ENCODE measurements at places on chromosomes 2 and 18.

DNA sequence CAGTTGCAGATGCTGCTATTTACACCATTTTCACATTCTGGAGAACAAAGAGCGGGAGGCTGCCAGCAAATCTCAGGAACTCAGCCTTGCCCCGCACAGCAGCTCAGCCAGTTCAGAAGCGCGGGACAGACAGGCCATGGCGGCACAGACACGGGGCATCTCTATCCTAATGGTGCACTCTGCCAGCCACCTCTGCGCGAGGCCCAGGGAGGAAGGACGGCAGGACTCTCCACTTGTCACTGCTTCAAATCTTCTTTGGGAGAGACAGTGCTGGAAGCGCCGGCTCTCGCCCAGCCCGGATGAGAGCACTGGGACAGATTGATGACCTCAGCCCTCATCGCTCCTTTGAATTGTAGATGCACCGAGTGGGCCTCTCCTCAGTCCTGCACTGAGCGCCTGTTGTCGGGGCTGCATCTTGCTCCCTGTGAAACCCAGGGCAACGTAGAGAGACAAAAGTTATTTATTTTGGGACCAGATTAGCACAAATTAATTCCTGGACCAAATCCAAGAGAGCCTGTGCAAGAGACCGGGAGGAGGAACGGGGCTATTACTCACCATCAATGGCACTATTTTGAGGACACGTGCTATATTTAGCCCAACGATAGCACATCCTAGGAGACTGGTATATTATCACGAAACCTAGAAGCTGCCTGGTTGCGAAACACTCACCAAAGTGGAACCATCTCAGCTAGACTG is 211.4 kb upstream of the SMIM21 start:
- no peak overlapping the region for H3K27ac ChIP-seq
- no peaks in the 10 kb centered on the region for H3K36me3 ChIP-seq
- no peak for DNase-seq
- H3K4me1 ChIP-seq = peaks cover 20% of the 10 kb centered on the region
- H3K27me3 ChIP-seq = no peaks in the 10 kb centered on the region
- peak overlapping the region; percentile 54 for H3K4me3 ChIP-seq

- peak overlapping the region; percentile 73 for H3K27ac ChIP-seq
- H3K4me1 ChIP-seq = peaks cover 30% of the 10 kb centered on the region
- DNase-seq = no peak
- no peaks in the 10 kb centered on the region for H3K36me3 ChIP-seq
Measured at GRCh38 chr2:107412209-107412904, 414.3 kb upstream of the RGPD4 start.

GRCh38 chr18:57973889-57974288 is 70.1 kb upstream of the NEDD4L start:
- no peaks in the 10 kb centered on the region for H3K4me1 ChIP-seq
- no peak for DNase-seq
- H3K4me3 ChIP-seq = no peak overlapping the region
- H3K36me3 ChIP-seq = no peaks in the 10 kb centered on the region

DNA sequence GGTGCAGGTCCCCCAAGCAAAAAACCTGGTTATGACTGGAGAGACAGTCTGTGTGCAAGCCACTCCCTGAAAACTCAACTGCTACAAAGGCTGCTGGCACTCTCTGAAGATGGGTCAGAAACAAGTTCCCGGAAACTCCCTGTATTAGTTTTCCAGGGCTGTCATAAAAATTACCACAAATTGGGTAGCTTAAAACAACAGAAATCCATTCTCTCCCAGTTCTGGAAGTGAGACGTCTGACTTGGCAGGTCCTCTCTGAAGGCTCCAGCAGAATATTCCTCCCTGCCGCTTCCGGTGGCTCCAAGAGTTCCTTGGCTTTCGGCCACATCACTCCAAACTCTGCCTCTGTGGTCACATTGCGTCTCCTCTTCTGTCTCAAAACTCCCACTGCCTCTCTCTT is 30.1 kb upstream of the SERPINE2 start:
- H3K36me3 ChIP-seq = no peaks in the 10 kb centered on the region
- H3K4me3 ChIP-seq = no peak overlapping the region
- no peak overlapping the region for H3K27ac ChIP-seq
- no peak for DNase-seq
- no peaks in the 10 kb centered on the region for H3K27me3 ChIP-seq

DNA sequence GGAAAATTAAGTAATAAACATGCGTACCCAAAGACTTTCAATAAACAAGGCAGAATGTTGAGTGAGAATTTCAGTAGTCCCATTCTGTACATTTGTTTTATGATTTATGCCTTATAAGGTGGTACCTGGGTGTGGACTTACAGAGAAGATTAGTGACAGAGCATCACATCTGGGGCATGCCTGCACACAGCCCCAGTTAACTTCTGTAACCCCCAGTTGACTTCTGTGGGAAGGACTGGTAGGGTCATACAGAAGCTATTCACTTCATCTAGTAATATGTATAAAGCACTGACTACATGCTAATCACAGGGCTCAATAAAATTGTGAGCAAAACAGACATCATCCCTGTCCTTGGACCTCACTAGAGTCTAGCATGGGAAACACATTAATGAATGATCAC is 16.1 kb downstream of the MREG start:
- H3K27me3 ChIP-seq = no peaks in the 10 kb centered on the region
- H3K36me3 ChIP-seq = no peaks in the 10 kb centered on the region
- no peak overlapping the region for H3K27ac ChIP-seq
- no peaks in the 10 kb centered on the region for H3K4me1 ChIP-seq
- H3K4me3 ChIP-seq = no peak overlapping the region

DNA sequence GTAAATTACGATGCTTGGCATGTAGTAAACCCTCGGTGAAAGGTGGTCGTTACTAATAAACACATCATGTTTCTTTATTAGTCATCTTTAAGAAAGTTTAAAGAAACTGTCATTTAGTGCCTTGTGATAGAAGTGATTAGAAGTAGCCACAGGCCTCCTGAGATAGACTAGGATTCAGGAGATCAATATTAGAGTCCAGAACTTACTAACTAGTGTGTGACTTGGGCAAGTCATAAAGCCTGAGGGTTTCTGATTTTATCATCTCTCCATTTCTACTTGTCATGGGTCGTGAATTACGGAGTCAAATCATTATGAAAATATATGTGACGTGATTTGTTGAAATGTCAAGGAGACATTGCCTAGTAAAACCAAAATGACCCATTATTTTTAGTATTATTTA is 6.7 kb downstream of the RPE start:
- no peak for DNase-seq
- no peak overlapping the region for H3K4me3 ChIP-seq
- peaks cover 12% of the 10 kb centered on the region for H3K4me1 ChIP-seq
- no peaks in the 10 kb centered on the region for H3K27me3 ChIP-seq
- H3K36me3 ChIP-seq = peaks cover 2% of the 10 kb centered on the region

- no peaks in the 10 kb centered on the region for H3K27me3 ChIP-seq
- DNase-seq = no peak
- H3K4me3 ChIP-seq = no peak overlapping the region
- H3K27ac ChIP-seq = no peak overlapping the region
- H3K36me3 ChIP-seq = no peaks in the 10 kb centered on the region
Measured at GRCh38 chr18:70920840-70921374, 632.1 kb downstream of the SOCS6 start.

DNA sequence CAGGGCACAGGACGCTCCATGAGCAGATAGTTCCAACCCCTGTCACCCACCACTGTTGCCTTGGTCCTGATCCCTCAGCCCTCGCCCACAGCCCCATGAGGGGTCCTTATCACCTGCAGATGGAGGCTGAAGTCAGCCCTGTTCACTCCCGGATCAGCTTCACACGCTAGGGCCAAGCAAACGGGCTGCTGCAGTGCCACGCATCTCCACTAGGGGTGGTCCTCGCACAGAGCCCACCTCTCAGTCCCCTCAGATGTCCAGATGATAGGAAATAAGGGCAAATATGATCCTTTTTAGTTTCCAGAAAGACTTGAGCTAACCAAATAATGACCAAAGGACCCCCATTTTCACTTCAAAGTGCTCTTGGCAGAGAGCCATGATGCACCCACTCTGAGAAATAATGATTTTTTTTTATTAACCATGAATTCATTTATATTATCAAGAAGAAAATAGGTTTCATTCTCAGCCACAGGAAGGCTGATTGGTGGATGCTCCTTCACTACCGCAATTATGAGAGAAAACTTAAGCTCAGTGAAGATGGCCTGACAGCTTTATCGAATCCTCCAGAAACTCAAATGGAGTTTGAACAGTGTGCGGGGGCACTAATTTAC is 71.9 kb upstream of the KLHL29 start:
- no peaks in the 10 kb centered on the region for H3K27me3 ChIP-seq
- H3K4me3 ChIP-seq = no peak overlapping the region
- H3K4me1 ChIP-seq = no peaks in the 10 kb centered on the region
- H3K27ac ChIP-seq = no peak overlapping the region
- DNase-seq = no peak

DNA sequence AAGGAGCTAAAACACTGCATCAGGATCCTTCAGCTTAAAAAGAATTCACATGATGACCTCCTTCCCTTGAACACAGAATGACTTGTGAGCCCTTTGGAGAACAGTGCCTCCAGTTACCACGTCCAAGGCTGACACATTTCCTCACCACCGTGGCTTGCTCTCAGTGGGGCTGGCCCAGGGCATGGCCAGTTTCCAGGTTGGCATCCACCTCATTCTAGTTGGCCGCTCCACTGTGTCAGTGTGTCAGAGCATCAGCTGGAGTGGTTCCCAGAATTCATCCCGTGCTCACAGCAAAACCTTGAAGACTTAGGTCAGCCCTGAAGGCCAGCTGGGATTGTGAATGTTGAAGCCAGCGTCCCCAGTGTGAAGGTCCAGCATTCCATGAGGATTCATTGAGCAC is 158.5 kb downstream of the INSIG2 start:
- H3K36me3 ChIP-seq = no peaks in the 10 kb centered on the region
- no peaks in the 10 kb centered on the region for H3K4me1 ChIP-seq
- DNase-seq = no peak
- H3K27ac ChIP-seq = no peak overlapping the region
- no peak overlapping the region for H3K4me3 ChIP-seq

- no peak overlapping the region for H3K4me3 ChIP-seq
- H3K27ac ChIP-seq = no peak overlapping the region
- no peaks in the 10 kb centered on the region for H3K4me1 ChIP-seq
- DNase-seq = no peak
- H3K27me3 ChIP-seq = no peaks in the 10 kb centered on the region
Measured at GRCh38 chr2:230343747-230344146, 16.8 kb downstream of the SP140L start.

GRCh38 chr2:127154396-127154795 is 47.4 kb upstream of the BIN1 start:
- H3K4me1 ChIP-seq = no peaks in the 10 kb centered on the region
- H3K27me3 ChIP-seq = no peaks in the 10 kb centered on the region
- no peaks in the 10 kb centered on the region for H3K36me3 ChIP-seq

DNA sequence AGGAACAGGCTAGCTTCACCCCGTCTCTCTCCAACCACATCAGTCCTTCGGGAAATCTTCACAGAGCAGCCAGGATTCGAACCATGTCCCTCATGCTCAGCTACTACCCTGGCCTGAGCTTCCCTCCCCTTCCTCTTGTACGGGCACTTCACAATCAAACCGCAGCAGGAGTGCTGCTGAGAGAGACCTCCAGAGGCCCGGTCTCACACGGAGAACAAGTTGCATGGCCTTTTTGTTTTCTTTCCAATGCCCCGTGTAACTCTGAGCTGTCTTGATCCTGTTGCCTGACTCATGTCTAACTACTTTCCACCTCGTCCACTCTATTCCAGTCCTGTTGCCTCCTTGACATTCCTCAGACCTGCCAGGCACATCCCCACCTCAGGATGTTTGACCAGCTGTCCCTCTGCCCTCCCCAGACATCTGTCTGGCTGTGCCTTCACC is 25.4 kb downstream of the FBLN7 start:
- no peak overlapping the region for H3K4me3 ChIP-seq
- DNase-seq = no peak
- H3K36me3 ChIP-seq = no peaks in the 10 kb centered on the region
- H3K27ac ChIP-seq = no peak overlapping the region
- H3K4me1 ChIP-seq = no peaks in the 10 kb centered on the region

GRCh38 chr2:191869178-191869577 is 22.3 kb upstream of the CAVIN2 start:
- no peaks in the 10 kb centered on the region for H3K36me3 ChIP-seq
- DNase-seq = no peak

DNA sequence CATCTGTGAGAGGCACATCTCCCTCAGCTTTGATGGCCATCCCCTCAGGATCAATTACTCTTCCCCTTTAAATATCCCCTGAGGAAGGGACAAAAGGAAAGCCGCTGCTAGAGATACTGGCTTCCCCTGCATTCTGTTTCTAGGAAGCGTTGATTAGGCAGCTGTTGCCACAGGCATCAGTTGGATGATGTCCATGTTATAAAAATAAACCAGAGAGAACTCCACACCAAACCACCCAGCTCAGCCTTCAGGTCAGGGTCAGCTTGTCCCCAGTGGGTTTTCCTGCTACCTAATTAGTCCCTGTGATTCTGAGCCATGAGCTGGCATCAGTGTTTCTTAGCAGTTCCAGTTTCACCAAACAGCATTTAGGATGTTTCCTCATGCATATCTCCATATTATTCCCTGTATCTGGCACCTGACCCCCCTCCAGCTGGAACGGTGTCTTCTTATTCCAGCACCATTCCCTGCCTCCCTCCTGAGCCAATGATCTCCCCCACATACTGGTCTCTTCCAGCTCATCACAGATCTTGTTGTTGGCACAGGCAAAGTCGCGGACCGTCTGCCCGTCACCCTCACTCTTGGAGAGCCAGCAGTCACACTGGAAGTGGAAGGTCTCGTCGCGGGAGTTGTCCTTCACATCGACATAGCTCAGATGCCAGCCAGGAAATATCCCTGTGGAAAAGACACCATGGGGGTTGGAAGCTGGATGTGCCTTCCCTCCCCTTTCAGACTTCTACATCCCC is 168.4 kb downstream of the LOXHD1 start:
- H3K27me3 ChIP-seq = no peaks in the 10 kb centered on the region
- no peak for DNase-seq
- no peak overlapping the region for H3K4me3 ChIP-seq
- no peaks in the 10 kb centered on the region for H3K36me3 ChIP-seq
- H3K4me1 ChIP-seq = no peaks in the 10 kb centered on the region

DNA sequence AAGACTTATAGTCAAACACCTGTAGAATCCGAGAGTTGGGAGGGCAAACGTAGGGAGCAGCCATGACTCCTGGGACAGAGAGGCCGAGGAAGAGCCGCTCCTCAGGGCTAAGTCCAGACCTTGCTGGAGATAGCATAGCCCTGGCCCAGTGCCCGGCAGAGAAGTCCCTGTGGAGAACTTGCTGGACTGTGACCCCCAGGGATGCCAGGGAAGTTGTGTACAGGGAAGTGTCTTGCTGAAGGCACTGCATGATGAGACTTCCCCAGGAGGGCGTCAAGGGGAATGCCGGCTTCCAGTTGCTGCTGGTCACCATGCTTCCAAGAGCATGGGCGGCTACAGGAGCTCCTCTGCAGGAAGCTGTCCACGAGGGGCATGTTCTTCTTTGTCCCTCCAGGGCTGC is 8.6 kb upstream of the CNDP1 start:
- no peak overlapping the region for H3K27ac ChIP-seq
- no peak overlapping the region for H3K4me3 ChIP-seq
- no peaks in the 10 kb centered on the region for H3K27me3 ChIP-seq
- no peaks in the 10 kb centered on the region for H3K36me3 ChIP-seq
- no peak for DNase-seq

GRCh38 chr2:122072666-122073065 is 317.2 kb downstream of the TSN start:
- no peak overlapping the region for H3K4me3 ChIP-seq
- no peak overlapping the region for H3K27ac ChIP-seq
- H3K4me1 ChIP-seq = no peaks in the 10 kb centered on the region
- H3K36me3 ChIP-seq = no peaks in the 10 kb centered on the region

All from thoracic aorta (tissue), 2 donors.